Epithelial cell of esophagus (primary cell): ENCODE measurements at places on chromosomes 5 and 9.

DNA sequence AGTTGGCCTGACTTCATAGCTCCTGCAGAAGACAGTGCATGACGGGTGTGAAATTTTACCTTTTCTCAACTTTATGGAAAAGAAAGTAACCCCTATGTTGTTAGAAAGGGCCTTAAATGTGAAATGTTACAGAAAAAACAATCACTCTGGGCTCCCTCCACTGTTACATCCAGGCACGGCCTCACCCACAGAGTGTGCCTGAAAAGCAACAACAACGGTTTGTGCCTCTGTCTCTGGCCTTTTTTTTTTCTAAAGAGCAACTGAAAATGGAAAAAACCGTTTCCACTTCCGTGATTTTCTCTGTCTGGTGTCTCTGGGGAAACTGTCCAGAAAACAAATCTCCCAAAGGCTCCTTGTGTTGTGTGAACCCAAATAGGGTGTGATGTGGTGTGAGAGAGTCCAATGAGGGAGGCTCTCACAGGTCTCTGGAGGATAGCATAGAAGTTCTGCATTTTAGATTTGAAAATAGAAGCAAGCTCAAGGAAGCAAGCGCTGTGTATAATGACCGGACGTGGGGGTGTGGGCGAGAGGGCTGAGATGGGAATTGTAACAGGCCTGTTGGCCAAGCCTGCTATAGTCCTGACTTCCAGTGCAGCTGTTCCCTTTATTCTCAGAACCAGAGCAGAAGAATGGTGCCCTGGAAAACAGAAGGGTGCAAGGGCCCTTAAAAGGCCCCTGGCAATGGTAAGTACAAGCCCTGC is 221.8 kb upstream of the TUT7 start:
- DNase-seq, result no peak

GRCh38 chr9:89676281-89676680 is 71.5 kb downstream of the GADD45G start:
- peak; percentile 3 for DNase-seq

- peak; percentile 98 for DNase-seq
These were observed at the start of gene ISL1 for GRCh38 chr5:51383131-51384121. TSS of gene ISL1 (plus strand) at chr5:51383448. CDS start at chr5:51383672, 224 bp downstream.

GRCh38 chr9:89701221-89701798 is 96.5 kb downstream of the GADD45G start:
- no peak for DNase-seq

DNA sequence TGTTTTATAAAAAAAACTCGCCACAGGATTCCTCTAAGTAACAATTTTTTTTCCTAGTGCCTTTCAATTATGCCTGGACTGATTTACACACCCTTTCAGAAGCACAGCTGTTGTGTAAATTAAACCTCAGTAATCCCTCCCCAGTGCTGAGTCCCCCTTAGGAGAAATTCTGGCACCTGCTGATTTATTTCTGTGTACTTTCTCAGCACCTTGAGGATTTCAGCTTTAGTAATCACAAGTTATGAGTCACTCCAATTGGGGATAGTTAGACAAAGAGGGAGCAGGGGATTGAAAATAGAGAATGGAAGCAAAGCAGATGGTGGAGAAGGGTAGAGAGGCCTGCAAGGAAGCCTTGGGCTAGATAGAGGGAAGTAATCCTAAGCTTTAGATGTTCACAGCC is 171.7 kb downstream of the TTLL11 start:
- no peak for DNase-seq

DNA sequence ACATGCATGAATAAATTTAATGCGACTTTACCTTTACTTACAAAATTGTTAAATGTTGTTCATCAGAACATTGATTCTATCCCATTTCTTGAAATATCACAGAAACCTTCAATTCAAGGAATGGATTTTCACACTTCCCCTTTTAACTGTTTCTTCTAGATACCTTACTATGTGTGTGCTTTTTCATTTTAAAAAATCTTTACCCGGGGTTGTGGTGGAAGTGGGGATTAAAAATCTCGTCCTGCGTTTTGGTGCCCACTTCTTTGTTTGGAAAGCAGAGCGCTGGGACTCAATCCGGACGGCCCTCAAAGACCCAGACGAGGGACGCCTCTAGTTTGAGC is 5.8 kb upstream of the MEF2C start:
- no peak for DNase-seq

GRCh38 chr5:140115186-140115500 is 1.2 kb downstream of the PURA start:
- no peak for DNase-seq

GRCh38 chr5:149860801-149861322 is 83.7 kb downstream of the PDE6A start:
- peak; percentile 85 for DNase-seq

DNA sequence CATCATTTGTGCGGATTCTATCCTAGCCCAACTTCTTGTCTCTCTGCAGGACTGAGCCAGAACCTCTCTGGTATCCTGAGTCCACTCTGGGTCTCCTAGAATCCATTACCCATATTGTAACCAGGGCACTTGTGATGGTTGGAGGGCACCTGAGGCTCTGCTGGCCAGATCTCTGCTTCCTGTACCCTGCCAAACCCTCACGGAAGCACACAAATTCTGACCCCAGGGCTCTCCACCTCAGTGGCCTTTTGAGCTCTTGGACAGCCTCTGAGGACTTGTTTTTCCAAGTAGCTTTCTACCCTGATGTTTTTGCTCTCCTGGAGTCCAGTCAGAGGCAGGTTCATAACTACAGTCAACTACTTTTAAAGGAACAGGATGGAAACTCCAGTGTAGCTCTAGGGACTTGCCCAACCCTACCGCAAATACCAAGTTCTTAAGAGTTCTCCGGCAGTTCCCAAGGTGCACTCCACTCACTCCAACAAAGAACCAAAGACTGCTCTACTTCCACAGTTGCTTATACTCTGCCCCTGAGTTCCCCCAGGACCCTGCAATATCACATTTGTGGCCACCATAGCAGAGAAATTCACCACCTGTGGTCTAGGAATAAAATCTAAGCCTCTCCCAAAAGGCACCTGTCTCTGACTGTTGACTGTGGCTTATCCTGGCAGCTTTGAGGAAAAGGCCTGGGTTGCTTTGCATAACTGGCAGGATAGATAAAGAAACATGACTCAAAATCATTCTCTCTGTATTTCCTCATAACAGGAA is 9.6 kb downstream of the PIP5K1B start:
- no peak for DNase-seq

DNA sequence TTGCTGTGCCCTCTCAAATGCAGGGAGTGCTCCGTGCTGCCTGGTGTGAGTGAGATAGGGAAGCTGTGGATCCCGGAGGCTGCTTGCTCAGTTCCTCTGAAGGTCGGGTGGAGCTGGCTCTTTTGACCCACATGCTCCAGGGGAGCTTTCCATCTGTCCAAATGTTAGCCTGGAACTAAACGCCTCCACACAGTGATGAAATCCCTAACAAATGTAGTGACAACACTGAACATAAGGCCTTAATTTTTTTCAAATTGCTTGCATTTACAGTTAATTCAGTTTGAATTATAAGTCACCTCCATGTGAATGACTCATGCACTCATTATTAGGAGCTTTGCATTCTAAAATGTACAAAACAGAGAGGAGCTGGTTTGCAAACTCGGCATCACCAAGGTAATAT is 27.0 kb downstream of the PRDM6 start:
- no peak for DNase-seq

DNA sequence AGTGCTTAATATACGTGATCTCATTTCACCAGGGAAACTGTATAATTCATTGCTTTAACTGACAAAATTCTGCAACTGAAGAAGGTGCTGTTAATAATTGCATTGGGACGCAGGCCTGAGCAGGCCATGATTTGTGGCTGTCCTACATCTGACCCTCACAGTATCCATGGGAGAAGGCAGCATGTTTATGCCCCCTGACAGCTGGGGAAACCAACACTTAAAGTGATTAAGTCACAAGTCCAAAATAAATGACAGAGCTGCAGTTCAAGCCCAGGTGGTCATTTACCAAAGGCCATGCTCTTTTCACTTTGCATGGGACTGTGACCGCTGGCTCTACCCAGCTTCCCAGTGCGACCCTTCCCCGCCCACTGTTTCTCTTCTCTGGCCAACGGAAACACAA is 30.5 kb upstream of the KCNMB1 start:
- no peak for DNase-seq

GRCh38 chr5:6220346-6221088 is 157.8 kb downstream of the MED10 start:
- DNase-seq, result no peak

DNA sequence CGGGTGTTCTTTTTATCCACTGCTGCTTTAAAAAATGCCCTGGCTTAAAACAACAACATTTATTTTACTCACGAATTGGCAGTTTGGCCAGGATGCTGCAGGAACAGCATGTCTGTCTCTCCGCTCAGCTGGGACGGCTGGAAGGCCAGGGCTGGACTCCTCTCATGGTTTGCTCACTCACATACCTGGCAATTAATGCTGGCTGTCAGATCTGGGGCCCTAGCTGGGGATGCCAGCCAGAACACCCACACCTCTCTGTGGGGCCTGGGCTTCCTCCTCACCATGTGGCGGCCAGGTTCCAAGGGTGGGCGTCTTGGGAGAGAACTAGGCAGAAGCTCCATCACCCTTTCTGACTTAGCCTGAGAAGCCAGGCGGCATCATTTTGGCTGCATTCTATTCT is 189.1 kb upstream of the IL12B start:
- DNase-seq, result no peak

DNA sequence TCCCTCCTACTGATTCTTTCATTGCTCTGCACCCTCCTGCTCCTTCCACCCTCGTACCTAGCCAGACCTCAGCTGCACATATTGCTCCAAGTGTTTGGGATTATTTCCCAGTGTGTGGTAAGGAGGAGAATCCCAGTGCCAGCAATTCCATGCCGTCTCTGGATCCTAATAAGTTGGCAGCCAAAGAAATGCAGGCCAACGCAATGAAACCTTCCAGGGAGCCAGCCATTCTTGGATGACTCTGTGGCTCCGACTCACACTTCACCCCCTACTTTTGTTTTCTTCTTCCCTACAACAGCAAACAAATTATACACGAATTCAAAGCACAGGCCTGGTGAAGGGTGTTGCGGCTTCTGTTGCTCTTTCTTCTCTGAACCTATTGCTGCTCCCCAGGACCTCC is 82.5 kb upstream of the SLC1A3 start:
- no peak for DNase-seq

DNA sequence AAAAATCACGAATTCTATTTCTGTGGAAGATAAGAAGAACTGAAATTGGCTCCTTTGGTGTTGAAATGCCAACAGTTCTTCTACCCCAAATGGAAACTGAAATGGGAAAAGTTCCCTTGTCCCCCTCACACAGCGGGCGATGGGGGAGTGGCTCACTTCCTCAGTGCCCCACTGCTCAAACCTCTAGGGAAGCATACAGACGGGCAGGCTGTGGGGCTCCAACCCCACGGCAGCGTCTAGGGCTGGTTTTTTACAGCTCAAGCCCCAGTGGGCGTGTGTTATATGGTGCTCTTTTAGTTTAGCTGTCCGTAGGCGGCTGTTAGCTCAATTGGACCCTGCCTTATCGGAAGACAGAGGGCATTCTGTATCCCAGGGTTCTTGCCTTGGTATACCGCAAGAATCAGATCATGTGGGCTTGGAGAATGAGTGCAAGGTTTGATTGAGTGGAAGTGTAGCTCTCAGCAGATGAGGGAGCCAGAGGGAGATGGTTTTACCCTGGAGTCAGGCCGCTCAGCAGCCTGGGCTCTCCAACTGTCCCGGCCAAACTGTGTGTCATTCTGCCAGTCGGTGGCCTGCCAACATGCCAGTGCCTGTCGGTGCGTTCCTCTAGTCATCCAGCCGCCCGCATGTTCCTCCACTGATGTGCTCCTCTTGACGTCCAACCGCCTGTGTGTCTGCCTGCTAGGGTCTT is 166.3 kb upstream of the ZNF608 start:
- DNase-seq, result peak; percentile 29

- no peak for DNase-seq
These were observed 490.2 kb downstream of the EBF1 start for GRCh38 chr5:158609333-158610050.

GRCh38 chr5:94181895-94182294 is 436.5 kb downstream of the KIAA0825 start:
- peak; percentile 36 for DNase-seq

GRCh38 chr5:110250355-110250754 is 476.1 kb downstream of the TMEM232 start:
- DNase-seq, result no peak

DNA sequence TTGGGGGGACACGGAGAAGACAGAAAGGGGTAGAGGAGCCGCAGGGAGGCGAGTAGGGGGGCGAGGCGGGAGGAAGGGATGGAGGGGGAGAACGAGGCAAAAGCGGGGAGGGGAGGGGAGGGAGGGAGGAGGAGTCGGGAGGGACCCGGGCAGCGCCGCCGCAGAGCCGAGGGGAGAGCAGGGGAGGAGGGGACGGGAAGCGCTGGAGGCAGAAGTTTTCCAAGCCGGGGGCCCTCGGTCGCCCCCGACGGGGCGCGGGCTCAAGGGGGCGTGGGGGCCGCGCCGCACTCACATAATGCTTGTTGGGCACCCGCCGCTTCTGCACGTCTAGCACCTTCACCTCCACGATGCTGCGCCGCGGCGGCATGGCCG is 353 bp downstream of the SH3PXD2B start:
- DNase-seq, result no peak

- DNase-seq, result peak; percentile 34
These were observed 13.5 kb downstream of the SH3TC2 start for GRCh38 chr5:149049371-149049781.

GRCh38 chr5:52805615-52806014 is 17.9 kb downstream of the ITGA1 start:
- no peak for DNase-seq

DNA sequence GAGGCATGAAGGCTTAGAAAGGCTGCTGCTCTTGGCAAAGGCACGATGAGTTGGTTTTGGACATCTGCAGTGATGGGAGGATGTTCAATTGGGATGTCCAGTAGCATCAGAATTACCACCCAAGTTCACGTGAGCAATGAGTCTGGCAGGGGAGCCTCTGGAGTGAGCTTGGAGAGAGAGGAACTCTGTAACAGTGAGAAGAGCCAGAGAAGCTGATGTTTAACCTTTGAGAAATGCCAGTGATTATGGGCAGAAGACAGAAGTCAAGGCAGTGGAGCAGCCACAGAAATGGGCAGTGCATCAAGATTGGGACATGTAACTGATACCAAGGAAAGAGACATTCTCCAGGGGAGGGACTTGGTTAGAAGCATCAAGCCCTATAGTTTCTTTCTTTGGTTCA is 39.8 kb downstream of the SEC61B start:
- DNase-seq, result no peak

DNA sequence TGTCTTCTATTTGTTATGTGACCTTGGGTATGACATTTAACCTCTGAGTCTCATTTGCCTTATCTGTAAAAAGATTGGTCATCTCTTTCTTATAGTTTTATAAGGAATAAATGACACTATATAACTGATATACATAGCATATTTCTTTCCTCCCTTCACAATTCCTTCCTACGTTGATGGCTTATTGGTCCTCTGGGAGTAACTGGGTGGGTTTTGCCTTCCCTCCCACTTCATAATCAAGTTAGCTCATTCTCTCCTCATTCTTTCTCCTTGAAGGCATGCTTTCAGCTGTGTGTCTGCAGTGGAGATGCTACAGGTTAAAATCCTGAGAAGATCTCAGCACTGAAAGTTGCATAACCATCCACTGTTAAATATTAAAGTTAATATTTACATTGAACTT is 382.4 kb downstream of the TMEM38B start:
- no peak for DNase-seq

GRCh38 chr5:93395010-93395409 is 186.0 kb downstream of the NR2F1-AS1 start:
- DNase-seq, result peak; percentile 8
